ENCODE measurements at places on chromosomes 12 and 14. TPM values are rescaled to one million over a fixed set of nuclear protein-coding genes. Genes with fewer than 3 reads are reported as not detected.

The LRP6 gene
- polyA plus RNA-seq, result 15.3 TPM

The KRT75 gene
- polyA plus RNA-seq, result not detected

DNA sequence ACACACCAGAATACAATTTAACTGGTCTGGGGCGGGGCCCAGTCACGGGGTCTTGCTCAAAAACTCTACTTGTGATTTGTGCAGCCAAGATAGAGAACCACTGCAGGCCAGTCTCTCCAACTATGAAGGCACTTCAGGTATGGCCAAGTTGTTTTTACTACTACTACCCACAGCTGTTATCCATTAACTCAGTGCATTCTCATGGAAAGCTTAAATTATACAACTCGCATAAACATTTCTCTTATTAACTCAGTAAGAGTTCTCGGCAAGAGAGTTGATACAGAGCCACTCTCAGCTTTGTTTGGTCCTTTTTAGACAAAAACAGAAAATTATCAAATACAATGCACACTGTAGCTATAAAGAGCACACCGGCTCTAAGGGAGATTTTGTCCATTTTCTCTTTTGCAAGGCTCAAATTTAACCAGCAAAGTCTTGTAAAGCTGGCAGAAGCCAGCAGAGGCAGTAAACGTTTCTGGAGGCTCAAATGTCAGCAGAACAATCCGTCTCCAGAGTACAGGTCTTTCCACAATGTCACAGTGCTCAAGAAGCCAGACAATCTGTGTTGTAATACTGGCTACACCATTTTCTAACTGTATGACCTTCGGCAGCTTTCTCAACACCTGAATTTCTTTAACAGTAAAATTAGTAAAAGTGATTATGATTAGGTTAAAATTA lies 85.9 kb downstream of the PTGER2 start:
- no peak for DNase-seq

DNA sequence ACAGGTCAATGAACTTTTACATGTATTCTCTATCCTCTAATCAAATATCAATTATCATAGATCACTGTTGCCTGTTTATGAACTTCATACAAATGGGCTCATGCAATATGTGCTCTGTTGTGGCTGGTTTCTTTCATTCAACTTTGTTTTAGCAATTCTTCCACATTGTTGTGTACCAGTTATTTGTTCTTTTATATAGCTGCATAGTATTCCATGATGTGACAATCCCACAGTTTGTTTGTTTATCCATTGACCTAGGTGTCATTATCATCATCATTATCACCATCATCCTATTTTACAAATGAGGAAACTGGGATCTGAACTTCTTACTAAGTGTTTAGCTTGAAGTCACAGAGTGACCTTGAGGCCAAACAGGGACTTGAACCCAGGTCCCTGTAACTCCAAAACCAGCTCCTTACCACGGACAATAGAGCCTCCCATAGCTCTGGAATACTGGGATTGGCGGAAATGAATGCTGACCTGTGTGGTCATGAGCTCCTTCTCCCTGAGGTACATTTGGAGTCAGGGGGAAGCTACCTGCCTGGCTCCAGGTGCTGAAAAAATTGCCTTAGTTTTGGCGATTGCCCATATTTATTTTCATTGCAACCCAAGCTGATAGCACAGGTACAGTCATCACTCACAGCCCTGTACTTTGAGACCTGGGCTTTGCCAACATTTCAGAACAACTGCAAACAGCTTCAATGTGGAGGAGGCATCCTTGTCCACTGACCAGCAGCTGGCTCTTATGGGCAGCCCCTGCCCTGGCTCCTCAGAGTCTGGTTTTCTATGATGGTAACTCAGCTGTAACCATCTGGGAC lies 9.2 kb downstream of the ZFP36L1 start:
- no peak for DNase-seq
